Kidney (tissue), 22 donors: ENCODE measurements at places on chromosomes 11 and 22.

GRCh38 chr11:68066742-68067141 is 27.9 kb downstream of the TCIRG1 start:
- no peak for DNase-seq

GRCh38 chr11:102955624-102956023 is at the start of gene MMP13:
Gene MMP13, minus strand, starts transcription at chr11:102955732. Its CDS starts 27 bp downstream, at chr11:102955705.
- DNase-seq: no peak

GRCh38 chr11:115929618-115930129 is 425.5 kb upstream of the CADM1 start:
- no peak for DNase-seq

GRCh38 chr11:102583141-102583873 is 41.8 kb downstream of the MMP20 start:
- DNase-seq: no peak

DNA sequence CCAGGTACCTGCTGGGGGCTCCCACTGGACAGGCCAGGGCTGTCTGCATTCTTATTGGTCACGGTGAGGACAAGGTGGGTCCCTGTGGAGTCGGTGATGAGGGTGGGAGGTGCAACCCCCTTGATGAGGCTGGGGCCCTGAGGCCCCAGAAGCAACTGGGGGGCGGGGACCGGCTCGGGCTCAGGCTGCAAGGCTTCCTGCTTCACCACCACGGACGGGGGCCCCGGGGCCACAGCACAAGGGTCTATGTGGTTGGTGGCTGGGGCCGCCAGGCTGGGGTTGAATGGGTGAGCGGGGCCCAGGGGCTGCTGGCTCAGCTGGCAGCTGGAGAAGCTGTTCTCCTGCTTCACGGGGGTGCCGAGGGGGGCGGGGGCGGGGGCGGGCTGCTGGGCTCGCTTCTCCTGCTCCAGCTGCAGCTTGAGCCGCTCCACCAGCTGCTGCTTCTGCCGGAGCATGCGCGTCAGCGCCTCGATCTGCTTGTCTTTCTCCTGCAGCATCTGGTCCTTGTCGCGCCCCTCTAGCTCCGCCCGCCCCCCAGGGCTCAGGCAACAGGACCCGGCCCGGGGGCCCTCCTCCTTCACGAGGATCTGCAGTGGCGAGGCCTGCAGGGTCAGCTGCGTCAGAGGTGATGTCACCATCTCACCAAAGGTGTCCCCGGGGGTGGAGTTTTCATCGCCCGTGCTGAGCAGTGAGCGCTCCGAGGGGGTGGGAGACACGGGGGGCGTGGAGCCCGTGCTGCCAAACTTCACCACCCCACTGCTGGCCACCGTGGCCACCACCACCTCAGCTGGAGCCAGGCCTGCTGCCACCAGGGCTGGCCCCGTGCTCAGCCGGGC is 48.2 kb downstream of the SGSM3 start:
- peak; percentile 89 for DNase-seq

GRCh38 chr11:23206741-23207336 is 346.6 kb upstream of the CCDC179 start:
- DNase-seq: no peak

GRCh38 chr11:131033151-131033651 is 116.9 kb upstream of the SNX19 start:
- no peak for DNase-seq

GRCh38 chr11:106988151-106989077 is 29.9 kb downstream of the GUCY1A2 start:
- DNase-seq: no peak
